ENCODE measurements at places on chromosomes 5 and 9.
A peak's percentile ranks its signal among the peaks of the same experiment; 100 is the strongest.

DNA sequence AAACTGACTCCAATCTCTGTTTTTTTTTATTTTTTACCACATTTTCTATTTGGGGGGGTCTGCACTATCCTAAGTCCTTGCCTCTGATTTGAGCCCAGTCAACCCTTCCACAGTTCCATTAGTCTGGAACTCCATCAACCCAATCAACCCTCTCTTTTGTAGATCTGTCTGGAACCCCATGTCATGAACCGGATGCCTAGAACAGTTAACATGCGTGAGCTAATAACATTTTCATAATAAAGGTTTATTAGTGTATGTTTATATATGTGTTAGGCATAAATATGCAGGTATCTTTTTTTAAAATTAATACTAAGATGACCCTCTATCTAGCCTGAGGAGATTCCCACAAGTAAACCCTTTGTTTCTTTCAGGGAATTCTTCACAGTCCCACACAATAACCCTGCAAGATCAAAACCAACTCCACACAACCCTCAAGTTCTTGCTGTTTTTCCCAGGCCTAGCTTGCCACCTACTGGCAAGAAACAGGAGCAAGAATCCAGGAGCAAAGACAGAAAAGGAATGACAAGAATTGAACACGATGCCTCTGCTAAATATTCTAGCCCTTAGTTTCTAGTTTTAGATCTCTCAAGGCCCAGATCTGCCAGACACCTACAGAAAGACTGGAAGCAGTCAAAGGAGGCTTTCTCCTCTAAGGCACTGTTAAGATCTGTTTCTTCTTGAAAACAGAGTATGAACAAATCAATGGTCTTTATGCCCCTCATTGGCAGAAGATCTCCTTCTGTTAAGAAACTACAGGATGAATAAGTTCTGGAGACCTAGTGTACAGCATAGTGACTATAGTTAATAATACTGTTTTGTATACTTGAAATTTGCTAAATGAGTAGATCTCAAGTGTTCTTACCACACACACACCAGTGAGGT, 100.4 kb downstream of the TRIM36 start:
- peak; percentile 47 for DNase-seq

DNA sequence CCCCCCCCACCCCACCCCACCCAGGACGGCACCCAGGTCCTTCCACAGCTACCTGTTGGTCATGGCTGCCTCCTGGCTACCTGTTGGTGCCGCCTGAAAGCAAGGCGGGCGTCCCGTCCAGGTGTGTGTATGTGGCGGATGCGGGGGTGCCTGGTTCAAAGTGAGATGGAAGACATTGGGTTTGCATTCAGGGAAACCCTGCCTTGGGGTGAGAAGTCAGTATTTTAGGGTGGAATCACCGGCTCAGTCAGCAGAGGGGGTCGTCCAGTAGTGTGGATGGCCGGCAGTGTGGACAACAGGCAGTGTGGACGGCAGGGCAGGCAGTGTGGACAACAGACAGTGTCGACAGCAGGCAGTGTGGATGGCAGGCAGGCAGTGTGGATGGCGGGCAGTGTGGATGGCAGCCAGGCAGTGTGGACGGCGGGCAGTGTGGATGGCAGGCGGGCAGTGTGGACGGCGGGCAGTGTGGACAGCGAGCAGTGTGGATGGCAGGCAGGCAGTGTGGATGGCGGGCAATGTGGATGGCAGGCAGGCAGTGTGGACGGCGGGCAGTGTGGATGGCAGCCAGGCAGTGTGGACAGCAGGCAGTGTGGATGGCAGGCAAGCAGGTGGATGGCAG, 28.0 kb downstream of the NKD2 start:
- DNase-seq, result no peak

DNA sequence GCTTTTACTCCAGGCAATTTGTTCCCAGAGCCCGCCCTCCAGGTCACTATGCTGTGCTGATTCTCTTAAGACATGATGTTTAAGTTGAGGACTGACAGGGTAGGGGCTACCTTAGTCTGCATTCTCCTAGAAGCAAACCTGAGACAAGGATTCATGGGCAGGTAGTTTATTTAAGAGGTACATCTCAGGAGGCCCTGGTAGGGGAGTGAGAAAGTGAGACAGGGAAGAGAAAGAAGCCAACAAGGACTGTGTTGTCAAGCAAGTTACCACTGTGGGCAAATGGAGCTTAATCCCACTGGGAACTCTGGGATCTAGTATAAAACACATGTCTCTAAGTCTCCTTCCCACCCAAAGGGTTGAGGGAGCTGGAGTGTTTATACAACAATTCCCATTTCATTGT, 43.6 kb upstream of the FSTL4 start:
- no peak for DNase-seq

GRCh38 chr9:128701227-128701854, 962 bp upstream of the PKN3 start:
- DNase-seq, result no peak

DNA sequence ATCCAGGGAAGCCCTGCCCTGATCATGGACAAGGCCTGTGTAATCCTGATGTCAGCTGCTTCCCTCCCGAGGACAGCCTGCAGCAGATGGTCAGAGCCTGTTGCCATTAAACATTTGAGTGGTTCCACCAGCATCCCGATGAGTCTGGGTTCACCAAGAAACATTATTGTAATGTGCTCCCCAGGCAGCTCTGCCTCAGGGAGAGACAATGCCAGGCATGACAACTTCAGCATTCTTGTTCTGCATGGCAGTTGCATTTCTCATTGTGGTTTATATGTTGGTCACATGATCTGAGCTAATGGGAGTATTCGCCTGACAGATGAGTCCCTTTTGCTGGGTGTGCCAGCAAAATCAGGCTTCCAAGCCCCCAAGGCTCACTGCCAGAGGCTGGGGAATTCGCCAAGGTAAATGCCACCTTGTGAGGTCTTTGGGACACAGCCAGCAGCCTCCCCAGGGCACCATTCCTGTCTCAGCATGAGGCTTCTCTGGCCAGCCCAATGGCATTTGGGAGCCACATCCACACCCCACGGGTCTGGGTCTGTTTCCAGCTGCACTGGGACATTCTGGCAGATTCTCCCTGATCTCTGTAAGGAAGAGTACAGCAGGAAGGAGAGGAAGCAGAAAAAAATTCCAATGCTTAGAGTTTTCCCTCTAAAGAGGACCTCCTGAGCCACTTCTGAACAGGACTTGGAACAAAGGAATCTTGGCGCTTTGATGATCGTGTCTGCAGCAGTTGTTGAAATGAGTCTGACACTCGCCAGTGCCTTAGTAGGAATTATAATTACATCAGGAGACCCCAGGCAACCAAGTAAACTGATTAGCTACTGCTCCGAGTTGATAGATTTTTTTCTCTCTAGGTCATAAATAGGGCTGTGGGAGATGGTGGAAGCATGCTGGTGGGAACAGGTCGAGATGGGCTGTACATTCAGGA, 18.7 kb downstream of the KCNIP1 start:
- no peak for DNase-seq

- DNase-seq, result no peak
Measured at GRCh38 chr5:175678074-175678473, 20.2 kb downstream of the HRH2 start.

DNA sequence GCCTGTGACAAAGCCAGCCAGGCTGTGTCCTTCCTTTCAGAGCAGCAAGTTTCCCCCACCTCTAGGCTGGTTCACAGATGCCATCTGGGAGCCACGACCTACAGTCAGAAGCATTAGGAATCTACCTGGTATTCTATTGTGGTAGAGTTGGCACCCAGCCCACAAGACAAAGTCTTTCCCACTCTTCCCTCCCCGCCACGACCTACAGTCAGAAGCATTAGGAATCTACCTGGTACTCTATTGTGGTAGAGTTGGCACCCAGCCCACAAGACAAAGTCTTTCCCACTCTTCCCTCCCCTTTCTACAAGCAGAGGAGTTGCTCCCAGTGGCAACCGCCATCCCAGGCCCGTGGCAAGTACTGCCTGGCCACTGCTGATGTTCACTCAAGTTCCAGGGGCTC, 157.8 kb upstream of the TNC start:
- no peak for DNase-seq

- DNase-seq, result no peak
Measured at GRCh38 chr9:69433392-69433791, 108.4 kb downstream of the ENTREP1 start.

DNA sequence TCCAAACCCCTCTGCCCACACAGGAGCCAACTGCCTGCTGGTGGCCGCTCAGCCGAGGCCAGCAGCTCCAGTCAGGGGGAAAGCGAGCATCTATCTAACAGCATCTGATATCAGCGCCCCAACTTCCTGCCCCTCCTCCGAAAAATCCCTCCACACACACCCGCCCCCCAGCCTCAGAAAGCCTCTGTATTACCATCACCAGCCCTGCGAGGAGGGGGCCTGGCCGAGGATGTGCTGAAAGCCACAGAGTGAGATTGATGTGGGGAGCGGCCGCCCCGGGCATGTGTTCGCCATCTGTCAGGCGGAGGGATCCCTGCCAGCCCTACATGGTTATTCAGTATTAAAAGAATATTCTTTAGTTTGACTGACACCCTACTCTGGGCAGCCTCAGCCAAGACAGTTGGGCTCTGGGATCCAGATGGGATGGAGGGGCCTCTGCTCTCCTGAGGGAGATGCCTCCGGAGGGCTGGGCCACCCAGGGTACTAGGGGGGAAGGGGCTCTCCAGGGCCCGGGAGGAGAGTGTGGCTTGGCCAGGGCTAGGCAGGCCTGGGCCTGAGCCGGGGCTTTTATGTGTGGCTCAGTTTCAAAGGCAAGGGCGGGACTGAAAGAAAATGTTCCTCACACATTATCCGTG, 98.0 kb downstream of the HSD17B3 start:
- DNase-seq, result no peak

- DNase-seq, result no peak
Measured at GRCh38 chr9:128716581-128717254, 7.2 kb downstream of the ZDHHC12 start.

GRCh38 chr5:124704594-124705284, 41.7 kb downstream of the ZNF608 start:
- peak; percentile 83 for DNase-seq

DNA sequence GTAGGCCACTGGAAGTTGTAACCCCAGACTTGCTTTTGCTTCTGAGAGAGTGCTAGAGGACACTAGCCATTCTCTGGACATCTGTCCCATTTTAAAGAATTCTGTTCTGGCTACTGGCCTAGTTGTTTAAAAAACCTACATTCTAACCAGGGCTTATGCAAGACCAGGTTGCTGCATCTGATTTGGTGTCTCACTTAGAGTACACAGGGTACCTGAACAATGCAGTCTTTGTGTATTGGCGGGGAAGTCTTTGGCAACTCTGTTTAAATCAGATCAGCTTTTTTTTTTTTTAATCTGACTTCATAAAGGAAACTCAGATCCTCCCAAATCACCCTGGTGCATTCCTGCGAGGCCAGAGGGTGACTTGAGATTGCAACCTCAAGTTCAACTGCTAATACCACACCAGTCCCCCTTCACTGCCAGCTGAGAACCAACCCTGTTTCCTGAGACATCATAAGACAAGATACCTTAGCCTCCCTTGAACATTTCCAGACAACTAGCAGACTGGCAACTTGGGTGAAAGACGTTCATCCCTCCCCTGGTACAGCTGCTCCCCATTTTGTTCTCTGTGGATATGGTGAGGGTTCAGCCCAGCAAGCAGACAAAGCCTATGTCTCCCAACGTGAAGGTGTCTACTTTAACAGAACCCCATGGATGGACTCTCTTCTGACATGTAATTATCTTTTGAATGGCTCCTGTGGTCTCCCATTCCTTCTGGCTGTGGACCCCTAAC, 27.0 kb downstream of the SKP1 start:
- no peak for DNase-seq

GRCh38 chr5:133287500-133287899, 235.7 kb downstream of the HSPA4 start:
- DNase-seq, result peak; percentile 39

DNA sequence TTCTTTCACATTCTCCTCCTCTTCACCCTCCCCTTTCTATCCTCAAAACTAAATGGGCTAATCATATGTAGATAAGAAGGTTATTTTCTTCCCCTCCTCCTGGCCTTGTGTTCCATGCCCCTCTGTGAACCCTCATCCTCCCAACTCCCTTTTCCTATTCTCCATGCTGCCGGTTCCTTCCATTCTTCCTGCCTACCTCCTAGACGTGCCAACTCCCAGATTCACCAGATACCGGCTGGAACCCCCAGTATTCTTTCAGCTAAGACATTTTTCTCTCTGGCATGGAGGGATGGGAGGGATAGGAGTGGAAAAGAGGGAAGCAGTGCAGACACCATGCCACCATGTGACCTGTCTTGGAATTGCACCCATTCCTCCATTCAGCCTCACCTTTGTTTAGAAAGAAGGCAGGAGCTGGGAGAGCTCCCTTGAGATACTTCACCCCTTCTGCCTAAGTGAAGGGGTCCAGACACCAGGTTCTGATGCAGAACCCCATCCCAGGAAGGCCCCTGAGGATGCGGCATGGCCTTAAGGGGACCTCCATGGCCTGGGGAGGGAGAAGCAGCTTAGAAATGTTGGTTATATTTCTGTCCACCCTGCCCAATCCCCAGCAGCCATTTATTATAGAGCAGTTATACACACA, 4.8 kb downstream of the DNAJB5 start:
- peak; percentile 15 for DNase-seq

DNA sequence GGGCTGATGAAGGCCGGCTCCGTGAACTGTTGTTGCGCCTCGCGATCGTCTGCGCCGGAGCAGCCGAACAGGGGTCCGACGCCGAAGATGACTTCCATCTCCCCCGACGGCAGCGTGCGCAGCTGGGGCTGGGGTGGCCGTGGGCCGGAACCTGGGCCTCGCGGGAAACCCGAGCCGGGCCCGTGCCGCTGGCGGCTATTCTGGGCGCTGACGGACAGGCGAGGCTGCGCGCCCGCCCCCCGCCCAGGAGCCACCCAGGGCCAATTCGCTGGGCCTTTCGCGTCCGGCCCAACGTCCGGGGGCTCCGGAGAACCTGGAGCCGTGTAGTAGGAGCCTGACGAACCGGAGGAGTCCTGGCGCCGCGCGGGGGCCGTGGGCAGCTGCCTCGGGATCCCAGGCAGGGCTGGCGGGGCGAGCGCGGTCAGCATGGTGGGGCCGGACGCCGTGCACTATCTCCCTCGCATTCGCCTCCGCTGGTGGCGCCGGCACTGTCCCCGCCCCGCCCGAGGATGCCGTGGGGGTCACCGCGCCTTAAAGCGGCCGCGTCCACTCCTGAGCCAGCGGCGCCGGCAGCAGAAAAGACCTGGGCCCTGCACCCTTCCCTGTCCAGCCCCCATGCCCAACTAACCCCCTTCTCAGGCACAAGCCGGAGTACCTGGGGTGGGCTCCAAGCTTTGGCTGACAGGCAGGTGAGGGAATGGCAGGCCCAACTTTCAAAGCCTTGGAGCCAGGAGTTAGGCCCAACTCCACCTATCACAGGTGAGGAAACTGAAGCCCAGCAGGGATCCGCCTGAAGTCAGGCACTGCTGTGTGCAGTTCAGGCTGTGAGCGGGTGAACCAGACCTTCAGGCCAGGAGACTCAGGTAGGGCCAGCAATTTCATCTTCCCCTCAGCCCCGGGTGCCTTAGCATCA, at the start of gene PROB1:
Gene PROB1, minus strand, starts transcription at position 451 of the 913 bp plus-strand sequence. Its CDS starts 23 bp downstream, at position 428.
- DNase-seq, result no peak

DNA sequence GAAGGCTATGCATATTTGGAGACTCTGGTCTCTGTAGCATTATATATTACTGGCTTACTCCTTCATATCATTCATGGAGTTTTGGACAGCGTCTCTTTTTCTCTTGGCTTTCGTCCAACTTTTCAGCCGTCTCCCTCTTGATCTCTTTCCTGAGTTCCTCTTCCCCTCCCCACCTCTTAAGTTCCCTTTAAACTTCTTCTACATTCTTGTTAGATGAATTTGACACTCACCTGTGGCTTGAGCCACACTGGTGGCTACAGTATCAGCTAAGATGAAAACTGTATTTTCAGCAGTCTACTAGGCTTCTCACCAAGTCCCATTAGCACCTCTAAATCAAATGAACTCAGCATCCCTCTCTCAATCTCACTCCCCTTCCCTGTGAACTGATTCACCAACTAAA, 128.1 kb downstream of the STARD4 start:
- no peak for DNase-seq

All from GM12865 (cell line).